ENCODE measurements at places on chromosomes 4 and X. TPM values are rescaled to one million over a fixed set of nuclear protein-coding genes. Genes with fewer than 3 reads are reported as not detected.

- H3K27me3 ChIP-seq: no peaks in the 10 kb centered on the region
- H3K27ac ChIP-seq: no peak overlapping the region
- no peak for DNase-seq
- no peaks in the 10 kb centered on the region for H3K4me1 ChIP-seq
- H3K36me3 ChIP-seq: no peaks in the 10 kb centered on the region
- no peak overlapping the region for H3K4me3 ChIP-seq
These were observed 212.1 kb upstream of the POF1B start for GRCh38 chrX:85591536-85591935.

DNA sequence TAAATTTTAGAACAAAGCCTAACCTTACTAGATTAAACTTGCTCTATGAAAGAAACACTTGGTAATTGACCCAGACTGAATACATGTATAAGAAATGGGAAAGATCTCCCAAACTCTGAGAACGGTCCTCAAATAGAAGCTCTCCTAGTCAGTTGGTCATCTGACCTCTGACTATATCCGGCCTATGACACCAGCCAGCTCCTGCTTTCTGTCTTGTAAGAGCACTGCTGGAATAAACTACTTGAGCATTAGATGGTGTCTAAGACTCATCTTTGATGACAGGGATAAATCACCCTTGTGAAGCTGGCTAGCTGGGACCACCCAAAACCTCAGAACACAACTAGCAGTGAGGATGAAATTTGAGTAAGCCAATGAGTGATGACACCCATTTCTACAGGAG is 24.2 kb downstream of the LRIT3 start:
- no peaks in the 10 kb centered on the region for H3K36me3 ChIP-seq
- no peak overlapping the region for H3K27ac ChIP-seq
- no peak overlapping the region for H3K4me3 ChIP-seq
- DNase-seq: no peak
- no peaks in the 10 kb centered on the region for H3K4me1 ChIP-seq

GRCh38 chr4:87089368-87089767 is 131.1 kb downstream of the KLHL8 start:
- H3K4me1 ChIP-seq: no peaks in the 10 kb centered on the region
- no peak for DNase-seq
- H3K4me3 ChIP-seq: no peak overlapping the region
- H3K27ac ChIP-seq: no peak overlapping the region
- H3K36me3 ChIP-seq: no peaks in the 10 kb centered on the region

DNA sequence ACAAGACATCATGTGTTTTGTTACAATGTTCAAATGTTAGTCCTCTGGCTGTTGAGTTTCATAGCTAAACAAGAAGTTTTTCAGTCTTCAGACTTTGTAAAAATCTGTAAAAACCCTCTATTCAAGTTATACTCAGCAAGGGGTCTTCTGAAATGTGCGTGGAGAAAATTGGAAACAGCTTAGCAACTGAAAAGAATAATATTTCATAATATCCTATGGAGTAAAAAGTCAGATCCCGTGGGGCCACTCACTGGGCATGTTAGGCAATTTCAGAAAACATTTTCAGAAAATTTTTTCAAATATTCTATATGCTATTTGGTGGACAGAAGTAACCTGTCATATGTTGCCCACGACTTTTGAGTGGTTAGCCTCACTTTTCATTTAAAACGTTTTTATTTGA is 118.3 kb downstream of the CORIN start:
- no peaks in the 10 kb centered on the region for H3K36me3 ChIP-seq
- no peaks in the 10 kb centered on the region for H3K4me1 ChIP-seq
- no peak overlapping the region for H3K27ac ChIP-seq
- DNase-seq: no peak

DNA sequence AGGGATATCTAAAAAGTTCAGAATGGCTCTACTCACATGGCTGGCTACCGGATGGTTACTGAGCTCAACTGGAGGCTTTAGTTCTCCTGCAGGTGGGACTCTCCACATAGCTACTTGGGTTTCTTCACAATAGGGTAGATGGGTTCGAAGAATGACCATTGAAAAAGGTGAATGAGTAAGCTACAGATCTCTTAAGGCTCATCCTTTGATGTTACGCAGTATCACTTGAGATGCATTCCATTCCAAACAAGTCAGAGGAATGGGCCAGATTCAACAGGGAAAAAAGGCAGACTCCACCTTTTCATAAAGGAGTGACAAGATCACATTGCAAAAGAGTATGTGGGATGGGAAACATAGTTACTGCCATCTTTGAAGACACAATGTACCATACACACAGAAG is 52.6 kb downstream of the DDX53 start:
- no peaks in the 10 kb centered on the region for H3K27me3 ChIP-seq
- no peak overlapping the region for H3K27ac ChIP-seq
- no peak for DNase-seq
- no peaks in the 10 kb centered on the region for H3K36me3 ChIP-seq
- no peaks in the 10 kb centered on the region for H3K4me1 ChIP-seq
- H3K4me3 ChIP-seq: no peak overlapping the region

GRCh38 chr4:52032005-52032404 is 6.1 kb downstream of the SGCB start:
- peaks cover 2% of the 10 kb centered on the region for H3K36me3 ChIP-seq
- H3K27ac ChIP-seq: no peak overlapping the region
- no peak overlapping the region for H3K4me3 ChIP-seq
- DNase-seq: no peak
- peaks cover 6% of the 10 kb centered on the region for H3K4me1 ChIP-seq

DNA sequence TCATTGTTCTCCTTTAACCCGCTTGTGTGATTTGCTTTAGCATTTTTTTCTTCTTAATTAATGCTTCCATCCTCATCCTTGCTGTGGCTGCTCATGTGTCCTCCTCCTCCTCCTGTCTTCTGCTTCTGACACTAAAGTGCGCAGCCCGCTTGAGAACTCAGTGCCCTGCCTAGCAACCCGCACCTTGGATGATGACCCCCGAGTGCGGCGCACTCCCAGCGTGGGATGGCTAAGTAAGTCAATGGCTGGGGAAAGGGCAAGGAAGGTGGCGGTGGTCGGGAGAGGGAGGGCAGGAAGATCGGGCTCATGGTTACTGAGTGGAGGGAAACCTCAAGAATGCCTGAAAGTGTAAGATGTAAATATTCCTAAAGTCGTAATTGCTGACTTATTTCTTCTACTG is 30.1 kb downstream of the SLC4A4 start:
- no peaks in the 10 kb centered on the region for H3K36me3 ChIP-seq
- DNase-seq: peak; percentile 46
- H3K27me3 ChIP-seq: no peaks in the 10 kb centered on the region

- peak; percentile 79 for DNase-seq
- no peak overlapping the region for H3K4me3 ChIP-seq
- no peaks in the 10 kb centered on the region for H3K4me1 ChIP-seq
- no peak overlapping the region for H3K27ac ChIP-seq
- no peaks in the 10 kb centered on the region for H3K27me3 ChIP-seq
These were observed 9.2 kb upstream of the ABLIM2 start for GRCh38 chr4:8167815-8168214.

The CFAP99 gene
- total RNA-seq: 0.13 TPM

The SLIT2 gene
- 119 TPM for total RNA-seq

The SUPT20HL2 gene
- total RNA-seq: not detected
